Fibroblast of lung (primary cell): ENCODE measurements at places on chromosomes 12 and 14. TPM values are rescaled to one million over a fixed set of nuclear protein-coding genes. Genes with fewer than 3 reads are reported as not detected.

Gene SLC7A7
- 5.1 and 6.3 TPM in 2 replicates for total RNA-seq

Gene NRIP2
- total RNA-seq, result under 0.01 and 0.17 TPM in 2 replicates

Gene RAB35
- 23.4 and 29.7 TPM in 2 replicates for total RNA-seq

Gene KDM5A
- 48.0 and 54.5 TPM in 2 replicates for total RNA-seq

Gene CNTN1
- 0.26 and 0.83 TPM in 2 replicates for total RNA-seq

Gene NRXN3
- 0.51 and 0.83 TPM in 2 replicates for total RNA-seq

Gene CIROP
- 0.17 and 1.0 TPM in 2 replicates for total RNA-seq

Gene RASAL1
- total RNA-seq, result not detected in 2 replicates

Gene LHX5
- total RNA-seq, result not detected in 2 replicates

Gene DHRS2
- total RNA-seq, result not detected in 2 replicates

Gene PMEL
- total RNA-seq, result 0.26 and 0.50 TPM in 2 replicates

Gene CISTR
- not detected in 2 replicates for total RNA-seq

Gene P2RX2
- not detected in 2 replicates for total RNA-seq

Gene ATL1
- total RNA-seq, result 6.9 and 16.2 TPM in 2 replicates

Gene FAR2
- total RNA-seq, result 5.4 and 9.2 TPM in 2 replicates

Gene SOX5
- 16.4 and 32.0 TPM in 2 replicates for total RNA-seq
